Esophagus squamous epithelium (tissue), 5 donors: ENCODE measurements at places on chromosomes 6 and 20.
A peak's percentile ranks its signal among the peaks of the same experiment; 100 is the strongest.

DNA sequence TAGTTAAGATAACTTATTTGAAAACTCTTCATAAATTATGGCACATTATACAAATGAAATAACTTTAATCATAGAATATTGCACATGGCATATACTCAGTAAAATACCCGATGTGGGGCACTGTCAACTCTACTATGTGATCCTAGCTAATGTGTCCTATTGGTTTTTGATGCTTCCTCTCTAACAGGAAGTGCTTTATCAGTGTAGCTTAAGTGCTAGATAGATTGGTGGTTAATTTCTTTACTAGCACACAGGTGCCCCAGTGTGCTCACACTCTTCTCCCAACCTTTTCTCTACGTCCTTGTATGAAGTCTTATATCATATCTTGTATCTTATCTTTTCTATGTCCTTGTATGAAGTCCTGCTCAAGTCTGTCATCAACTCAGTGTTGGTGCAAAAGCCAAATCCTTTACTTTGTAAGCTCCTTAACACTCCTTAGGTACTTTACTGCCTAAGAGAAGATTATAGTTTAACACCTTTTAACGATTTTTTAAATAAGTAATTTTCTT lies 358.9 kb downstream of the CENPW start:
- H3K4me1 ChIP-seq: no peaks in the 10 kb centered on the region
- no peak overlapping the region for H3K27ac ChIP-seq
- no peaks in the 10 kb centered on the region for H3K36me3 ChIP-seq
- H3K27me3 ChIP-seq: no peaks in the 10 kb centered on the region

- peaks cover 9% of the 10 kb centered on the region for H3K4me1 ChIP-seq
- H3K27me3 ChIP-seq: no peaks in the 10 kb centered on the region
- no peak overlapping the region for H3K27ac ChIP-seq
- H3K4me3 ChIP-seq: no peak overlapping the region
These were observed 20.9 kb downstream of the UTRN start for GRCh38 chr6:144305985-144306384.

GRCh38 chr6:31659649-31660380 lies 763 bp downstream of the C6orf47 start:
- no peaks in the 10 kb centered on the region for H3K27me3 ChIP-seq
- DNase-seq: no peak
- peaks cover 4% of the 10 kb centered on the region for H3K36me3 ChIP-seq
- peaks cover 31% of the 10 kb centered on the region for H3K4me1 ChIP-seq
- H3K4me3 ChIP-seq: peak overlapping the region; percentile 68

GRCh38 chr6:132764370-132764769 lies 6.7 kb upstream of the VNN2 start:
- H3K27me3 ChIP-seq: no peaks in the 10 kb centered on the region
- DNase-seq: no peak
- no peaks in the 10 kb centered on the region for H3K36me3 ChIP-seq
- H3K4me1 ChIP-seq: no peaks in the 10 kb centered on the region
- no peak overlapping the region for H3K4me3 ChIP-seq
